Stimulated activated CD4-positive, alpha-beta T cell treated with anti-CD3 and anti-CD28 coated beads, Interleukin-1b, Interleukin-23, amount 100 ng/mL, for 1 hour (primary cell): ENCODE measurements at places on chromosomes 3 and 15.
A peak's percentile ranks its signal among the peaks of the same experiment; 100 is the strongest.

DNA sequence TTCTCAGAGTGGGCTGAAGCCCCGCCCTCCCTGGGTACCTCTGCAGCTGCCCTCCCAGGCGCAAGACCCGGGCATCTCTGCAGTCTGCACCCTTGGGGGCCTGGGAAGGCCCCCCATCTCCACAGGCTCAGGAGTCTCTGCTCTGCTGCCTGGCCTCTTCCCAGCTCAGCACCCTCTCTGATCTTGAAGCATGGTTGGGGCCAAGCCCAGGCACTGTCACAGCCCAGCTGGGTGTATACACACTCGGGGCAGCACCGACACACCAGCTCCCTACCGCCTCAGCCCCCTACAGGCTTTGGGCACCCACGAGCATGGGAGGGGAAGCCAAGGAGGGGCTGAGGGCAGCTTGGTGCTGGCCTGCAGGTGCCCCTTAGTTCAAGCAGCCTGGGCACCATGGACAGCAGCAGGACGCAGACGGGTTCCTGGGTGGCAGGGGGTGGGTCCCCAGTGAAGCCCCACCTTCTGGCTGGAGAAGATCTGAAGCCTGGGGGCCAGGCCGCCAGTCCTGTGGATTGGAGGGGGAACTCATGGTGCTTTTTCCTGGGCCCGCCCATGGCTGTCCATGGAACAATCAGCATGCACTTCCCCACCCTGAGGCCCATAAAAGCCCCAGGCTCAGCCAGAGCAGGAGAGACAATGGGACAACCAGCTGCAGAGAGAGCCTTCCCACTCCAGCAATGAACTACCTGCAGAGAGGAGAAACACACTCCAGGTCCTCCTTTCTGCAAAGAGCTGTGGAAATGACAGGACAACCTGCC, 170.6 kb downstream of the TJP1 start:
- no peak for DNase-seq

- no peak for DNase-seq
These were observed 23.3 kb upstream of the CEMIP start for GRCh38 chr15:80755885-80756284.

- DNase-seq: no peak
These were observed 16.0 kb upstream of the PCOLCE2 start for GRCh38 chr3:142904639-142905436.

DNA sequence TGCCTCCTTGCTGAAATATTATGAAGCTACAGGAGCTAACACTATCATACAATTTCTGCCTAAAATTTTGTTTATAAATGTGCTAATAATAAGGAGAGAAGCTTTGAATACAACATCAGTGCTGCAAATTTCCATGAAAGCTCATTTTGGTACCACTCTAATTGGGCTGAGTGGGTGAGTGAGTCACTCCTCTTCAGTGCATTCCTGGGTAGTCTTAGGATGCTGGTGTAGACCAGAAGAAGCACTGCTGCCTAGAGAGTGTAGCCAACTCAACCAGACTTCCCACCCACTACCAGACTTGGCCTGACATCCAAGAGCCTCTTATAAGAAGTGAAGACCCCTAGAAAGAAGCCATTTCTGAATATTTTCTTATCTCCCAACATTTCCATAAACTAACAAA, 32.5 kb upstream of the CCDC54 start:
- no peak for DNase-seq

GRCh38 chr3:8650583-8651416, 6.2 kb upstream of the SSUH2 start:
- no peak for DNase-seq

DNA sequence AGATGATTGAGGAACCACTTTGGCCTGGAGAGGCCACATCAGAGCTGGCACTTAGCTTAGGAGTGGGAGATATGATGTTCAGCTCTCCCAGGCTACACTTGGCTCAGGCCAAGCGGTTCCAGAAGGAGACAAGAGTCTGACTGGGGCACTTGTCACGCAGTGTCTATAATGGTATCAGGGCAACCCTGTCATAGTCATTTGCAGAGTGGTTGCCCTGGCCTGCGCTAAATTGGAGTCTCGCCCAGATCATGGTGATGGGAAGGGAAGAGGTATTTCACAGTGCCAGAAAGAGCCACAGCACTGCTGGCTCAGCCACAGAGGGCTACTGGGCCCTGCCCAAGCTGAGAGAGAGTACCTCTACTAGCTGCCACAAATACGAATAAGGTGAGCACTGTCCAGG, 186.9 kb upstream of the CRBN start:
- DNase-seq: no peak

DNA sequence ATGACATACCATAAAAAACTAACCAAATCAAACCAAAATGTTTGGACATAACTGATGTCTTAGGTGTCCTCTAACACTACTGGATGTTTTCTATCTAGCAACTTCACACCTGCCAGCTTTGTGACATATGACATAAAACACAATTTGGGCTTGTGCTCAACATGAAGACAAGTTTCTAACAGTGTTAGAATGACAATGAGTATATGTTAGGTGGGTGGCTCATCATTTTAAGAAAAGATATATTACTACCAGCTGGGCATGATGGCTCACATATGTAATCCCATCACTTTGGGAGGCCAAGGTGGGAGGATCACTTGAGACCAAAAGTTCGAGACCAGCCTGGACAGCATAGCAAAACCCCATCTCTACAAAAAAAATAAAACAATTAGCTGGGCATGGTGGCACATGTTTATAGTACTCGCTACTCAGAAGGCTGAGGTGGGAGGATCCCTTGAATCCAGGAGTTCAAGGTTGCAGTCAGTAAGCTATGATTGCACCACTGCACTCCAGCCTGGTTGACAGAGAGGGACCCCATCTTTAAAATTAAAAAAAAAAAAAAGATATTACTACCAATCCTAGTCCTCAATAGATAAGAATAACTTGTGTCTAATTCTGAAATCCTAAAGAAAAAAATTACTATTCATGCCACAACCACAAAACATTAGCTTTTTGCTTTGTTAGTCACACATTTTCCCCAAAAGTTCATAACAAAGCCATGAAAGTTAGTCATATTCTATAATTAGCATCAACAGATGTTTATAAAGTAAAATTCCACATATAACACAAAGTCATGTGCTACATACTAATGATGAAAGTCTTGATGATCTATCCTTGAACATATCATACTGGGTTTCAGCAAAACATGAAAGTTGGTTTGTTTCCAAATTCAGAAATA, 59.9 kb downstream of the LRRFIP2 start:
- DNase-seq: no peak

GRCh38 chr15:69631005-69631404, 178.4 kb downstream of the RPLP1 start:
- DNase-seq: no peak

DNA sequence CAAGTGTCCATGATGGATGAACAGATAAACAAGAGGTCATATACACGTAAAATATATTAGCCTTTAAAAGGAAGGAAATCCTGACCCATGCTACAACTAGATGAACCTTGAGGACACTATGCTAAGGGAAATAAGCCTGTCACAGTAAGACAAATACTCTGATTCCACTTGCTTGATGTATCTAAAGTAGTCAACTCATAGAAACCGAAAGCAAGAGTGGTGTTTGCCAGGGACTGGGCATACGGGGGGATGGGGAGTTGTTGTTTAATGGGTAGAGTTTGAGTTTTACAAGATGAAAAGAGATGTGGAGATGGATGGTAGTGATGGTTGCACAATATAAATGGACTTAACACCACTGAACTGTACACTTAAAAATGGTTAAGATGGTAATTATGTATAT, 65.4 kb downstream of the C3orf70 start:
- DNase-seq: no peak

DNA sequence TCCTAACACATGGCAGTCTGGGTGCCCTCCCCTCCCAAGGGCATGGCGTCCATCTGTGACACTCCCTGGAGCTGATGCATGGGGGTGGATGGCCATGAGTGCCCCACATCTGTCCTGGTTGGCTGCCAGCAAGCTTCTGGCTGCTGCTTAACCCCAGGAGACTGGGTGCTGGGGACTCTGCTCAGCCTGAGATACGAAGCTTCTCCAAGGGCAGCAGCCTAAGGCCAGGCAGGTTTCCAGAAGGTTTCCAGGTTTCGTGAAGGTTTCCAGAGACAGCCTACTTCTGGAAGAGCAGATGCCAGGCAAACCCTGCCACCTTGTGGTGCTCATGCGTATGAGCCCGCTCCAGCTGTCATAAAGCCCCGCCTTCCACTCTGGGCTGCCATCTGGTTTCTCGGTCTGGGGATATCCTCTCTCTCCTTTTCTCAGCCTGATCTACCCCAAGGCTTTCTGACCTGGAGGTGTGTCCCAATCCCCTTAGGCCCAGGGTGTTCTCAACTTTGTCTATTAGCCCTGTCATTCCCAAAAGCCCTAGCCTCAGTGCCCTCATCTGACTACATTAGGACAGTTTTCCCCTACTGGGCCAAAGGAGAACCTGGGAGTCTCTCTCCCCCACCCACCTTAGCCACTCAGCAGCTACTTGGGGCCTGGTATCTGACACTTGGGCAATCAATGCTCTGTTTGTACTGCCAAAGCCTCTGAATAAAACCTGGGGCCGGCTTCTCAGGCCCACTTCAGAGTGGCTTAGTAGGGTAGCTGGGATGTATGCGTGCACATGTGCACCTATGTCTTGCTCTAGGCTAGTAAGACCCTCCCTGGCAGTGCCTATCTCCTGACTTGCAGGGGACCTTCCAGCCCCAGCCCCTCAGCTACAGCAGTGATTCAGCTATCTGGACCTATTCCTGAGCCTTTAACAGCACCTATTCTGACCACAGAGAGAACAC, 12.0 kb downstream of the MRPL46 start:
- peak; percentile 6 for DNase-seq

DNA sequence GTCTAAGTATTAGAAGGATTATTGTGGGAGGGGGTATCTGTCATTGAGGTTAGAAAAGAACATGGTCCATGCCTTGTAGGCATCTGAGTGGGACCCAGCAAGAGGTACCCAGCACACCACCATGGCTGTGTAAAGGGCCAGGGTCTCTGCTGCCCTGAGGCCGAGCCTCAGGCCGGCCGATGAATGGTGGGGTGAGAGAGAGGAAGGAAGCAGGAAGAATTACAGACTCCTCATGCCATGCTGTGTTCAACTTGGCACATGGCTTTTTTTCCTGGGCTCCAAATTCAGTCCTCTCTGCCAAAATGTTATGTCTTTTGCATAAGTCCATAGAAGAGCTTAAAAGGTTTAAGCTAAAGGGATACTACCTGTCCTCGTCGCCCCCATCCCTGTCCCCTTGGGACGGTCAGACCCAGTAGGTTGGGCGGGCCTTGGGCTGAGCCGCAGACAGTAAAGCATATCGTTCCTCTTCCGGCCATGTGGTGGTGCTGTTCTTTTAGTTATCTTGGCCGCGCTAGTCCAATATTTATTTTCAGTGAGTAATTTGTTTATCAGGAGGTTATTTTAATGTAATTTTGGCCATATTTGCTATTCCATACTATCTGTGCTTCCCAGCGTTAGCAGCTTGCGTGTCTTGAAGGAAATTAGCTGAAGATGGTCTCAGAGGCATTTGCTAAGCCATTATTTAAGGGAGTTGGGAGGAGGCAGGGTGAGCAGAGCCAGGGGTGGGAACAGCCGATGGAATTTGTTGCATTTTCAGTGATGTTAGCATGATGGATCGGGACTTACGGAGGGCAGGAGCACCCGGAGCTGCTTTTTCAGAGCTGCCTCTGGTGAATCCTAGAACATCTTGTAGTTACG, 152.4 kb downstream of the AGBL1 start:
- DNase-seq: no peak

DNA sequence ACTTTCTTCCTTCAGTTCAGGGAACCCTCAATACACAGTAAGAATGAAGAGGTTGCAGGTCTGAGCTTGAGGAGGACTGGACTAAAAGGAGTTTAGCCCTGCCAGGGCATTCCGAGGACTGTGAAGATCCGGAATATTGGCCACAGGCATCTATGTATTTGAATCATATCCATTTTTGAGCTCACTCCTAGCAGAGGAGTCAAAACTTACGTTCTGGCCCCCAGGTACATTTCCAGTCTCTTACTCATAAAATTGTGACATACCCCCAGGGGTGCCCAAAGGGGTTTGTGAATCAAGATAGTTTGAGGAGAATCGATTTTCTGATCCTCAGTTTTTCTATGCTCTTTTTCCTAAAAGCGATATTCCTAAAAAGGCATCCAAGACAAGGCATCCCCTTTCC, 27.6 kb upstream of the SRP14 start:
- DNase-seq: no peak

- no peak for DNase-seq
These were observed 5.1 kb upstream of the IQSEC1 start for GRCh38 chr3:13078163-13078905.

- no peak for DNase-seq
These were observed 29.6 kb downstream of the PRKCD start for GRCh38 chr3:53190659-53191058.

DNA sequence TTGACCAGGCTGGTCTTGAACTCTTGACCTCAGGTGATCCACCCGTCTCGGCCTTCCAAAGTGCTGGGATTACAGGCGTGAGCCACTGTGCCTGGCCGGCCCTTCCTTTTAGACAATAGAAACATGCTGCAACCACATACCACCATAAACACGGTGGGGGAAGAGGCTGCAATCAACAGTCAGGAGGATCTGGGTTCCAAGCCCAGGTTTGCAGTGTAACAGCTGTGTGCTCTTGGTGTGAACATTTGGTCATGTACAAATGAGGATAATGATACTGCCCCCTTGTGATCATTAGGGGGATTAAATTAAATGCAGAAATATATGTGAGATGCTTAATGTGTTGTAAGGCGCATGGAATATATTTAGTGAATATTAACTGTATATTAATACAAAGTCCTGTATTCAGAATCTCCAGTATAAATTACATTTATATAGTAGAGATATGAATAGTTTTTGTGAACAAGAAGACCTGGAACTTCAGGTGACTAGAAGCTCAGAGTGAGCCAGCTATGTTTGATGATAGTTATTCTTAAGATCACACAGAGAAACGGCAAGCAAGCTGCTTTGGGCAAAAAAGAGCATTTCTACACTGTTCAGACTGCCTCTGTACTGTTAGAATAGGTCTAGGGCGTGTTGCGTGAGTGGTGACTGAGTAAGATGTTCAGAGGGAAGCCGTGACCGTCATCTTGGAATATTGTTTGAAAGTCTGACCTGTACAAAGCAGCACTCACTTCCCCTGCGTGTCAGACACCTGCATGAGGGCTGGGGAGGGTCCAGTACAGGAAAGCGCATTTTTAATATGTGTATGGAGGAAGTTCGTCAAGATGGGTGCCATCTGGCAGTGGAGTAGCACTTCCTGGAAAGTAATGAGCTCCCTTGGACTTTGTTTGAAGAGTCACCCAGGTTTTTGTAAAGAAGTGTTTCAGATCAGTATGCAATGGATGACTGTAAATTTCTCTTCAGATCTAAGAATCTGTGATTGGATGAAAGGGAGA, 125.8 kb downstream of the PGPEP1L start:
- no peak for DNase-seq

DNA sequence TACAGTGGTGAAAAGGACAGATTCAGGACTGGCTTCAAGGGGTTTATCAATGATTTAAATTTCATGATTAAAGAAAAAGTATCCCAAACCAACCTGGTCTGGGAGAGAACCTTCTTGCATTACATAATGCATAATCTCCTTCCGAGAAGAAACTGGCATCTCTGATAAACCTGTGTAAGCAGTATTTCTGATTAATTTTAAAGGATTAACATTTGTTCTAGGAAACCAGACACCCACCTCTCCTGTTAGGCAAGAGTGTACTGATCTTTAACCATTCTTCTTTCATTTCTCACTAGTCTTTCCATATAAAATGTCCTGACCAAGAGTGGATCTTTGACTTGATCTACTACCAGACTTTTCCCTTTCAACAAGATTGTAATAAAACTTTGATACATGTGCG, 22.8 kb upstream of the PPP4R2 start:
- DNase-seq: no peak
